ENCODE measurements at places on chromosomes 2 and 18.
A peak's percentile ranks its signal among the peaks of the same experiment; 100 is the strongest.

DNA sequence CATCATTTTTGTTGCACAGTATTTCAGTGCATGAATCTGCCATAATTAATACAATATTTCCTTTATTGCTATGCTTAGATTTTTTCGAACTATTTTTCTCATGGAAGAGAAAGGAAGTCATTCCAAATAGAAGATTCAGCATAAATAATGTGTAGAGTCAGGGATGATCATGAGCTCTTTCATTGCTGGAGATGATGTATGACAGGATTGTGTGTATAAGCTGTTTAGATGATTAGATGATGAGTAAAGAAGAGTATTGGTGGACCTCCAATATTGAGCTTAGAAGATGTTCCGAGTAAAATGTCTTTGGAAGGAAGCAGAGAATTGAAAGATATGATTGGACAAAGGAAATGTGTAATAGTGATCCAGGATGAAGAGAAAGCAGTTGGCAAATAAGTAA, 364.5 kb downstream of the PARD3B start:
- DNase-seq, result peak; percentile 5

GRCh38 chr2:225995796-225996461, 596.4 kb downstream of the NYAP2 start:
- peak; percentile 48 for DNase-seq

DNA sequence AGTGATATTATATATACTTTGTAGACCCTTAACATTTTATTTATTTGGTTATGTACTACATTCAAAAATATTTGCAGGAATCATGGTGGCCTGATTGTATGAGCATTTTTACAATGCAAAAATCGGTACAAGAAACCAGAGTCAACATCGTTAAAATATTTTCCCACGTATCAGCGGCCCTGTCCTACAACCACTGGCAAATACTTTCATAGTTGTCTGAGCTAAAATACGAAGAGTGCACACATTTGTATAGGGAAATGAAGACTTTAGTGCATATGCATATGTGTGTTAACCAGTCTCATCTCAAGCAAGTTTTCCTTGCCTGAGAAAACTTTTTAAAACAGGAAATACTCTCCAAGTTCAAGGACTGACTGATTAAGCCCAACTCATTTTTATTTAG, 35.9 kb downstream of the CCDC102B start:
- DNase-seq, result peak; percentile 13

- DNase-seq, result peak; percentile 48
Observed at GRCh38 chr2:74261204-74261864, 62.9 kb downstream of the MTHFD2 start.

DNA sequence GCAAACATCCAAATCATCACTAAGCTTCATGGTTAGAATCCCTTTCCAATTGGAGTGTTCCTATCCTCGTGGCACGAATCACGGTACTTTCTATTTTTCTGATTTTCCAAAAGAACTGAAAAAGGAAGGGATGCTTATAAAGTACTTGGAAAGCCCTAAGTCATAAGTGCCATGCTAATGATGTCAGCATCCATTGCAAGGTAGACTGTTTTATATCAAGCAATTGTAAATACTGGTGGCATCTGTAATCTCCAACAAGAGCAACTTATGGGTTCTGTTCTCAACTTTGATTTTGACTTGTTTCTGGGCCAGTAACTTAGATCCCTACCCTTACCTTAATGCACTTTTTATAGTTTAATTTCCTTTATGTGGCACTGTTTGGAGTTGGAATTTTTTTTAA, 619.5 kb downstream of the BCL11A start:
- no peak for DNase-seq

- DNase-seq, result no peak
Observed at GRCh38 chr18:45243340-45244110, 371.8 kb upstream of the SLC14A2 start.

DNA sequence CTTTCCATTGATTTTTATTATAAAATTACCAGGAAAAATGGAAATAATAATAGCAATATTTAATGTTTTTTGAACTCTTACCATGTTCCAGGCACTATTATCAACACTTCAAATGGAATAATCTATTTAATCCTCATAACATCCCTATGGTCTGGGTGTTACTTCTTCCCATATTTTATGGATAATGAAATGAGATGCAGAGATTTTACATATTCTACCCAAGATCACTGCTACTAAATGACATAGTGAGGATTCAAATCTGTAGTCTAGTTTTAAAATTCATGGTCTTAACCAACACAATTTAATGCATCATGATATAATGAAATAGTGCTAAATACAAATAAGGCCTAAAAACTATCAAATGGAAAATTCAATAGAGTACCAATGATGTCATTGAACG, 70.4 kb upstream of the COL3A1 start:
- DNase-seq, result no peak

GRCh38 chr2:184599054-184599871, 934 bp downstream of the ZNF804A start:
- DNase-seq, result peak; percentile 6

DNA sequence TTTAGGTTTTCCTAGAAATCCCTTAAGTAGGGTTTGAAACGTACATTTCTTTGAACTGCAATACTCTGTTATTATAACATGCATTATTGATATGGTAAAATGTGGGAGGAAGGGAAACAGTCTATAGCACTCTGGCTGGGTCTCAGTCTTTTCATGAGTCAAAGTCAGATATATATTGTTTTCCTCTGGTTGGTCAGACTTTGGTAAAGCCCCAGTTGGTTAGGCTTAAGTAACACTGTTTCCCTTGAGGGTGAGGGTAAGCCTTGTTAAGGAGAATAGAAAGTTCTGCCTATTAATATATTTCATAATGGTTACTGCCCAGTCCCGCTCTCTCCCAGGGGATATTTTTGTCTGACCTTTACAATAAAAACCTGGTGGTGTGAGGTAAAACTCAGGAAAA, 44.7 kb upstream of the TNP1 start:
- no peak for DNase-seq

DNA sequence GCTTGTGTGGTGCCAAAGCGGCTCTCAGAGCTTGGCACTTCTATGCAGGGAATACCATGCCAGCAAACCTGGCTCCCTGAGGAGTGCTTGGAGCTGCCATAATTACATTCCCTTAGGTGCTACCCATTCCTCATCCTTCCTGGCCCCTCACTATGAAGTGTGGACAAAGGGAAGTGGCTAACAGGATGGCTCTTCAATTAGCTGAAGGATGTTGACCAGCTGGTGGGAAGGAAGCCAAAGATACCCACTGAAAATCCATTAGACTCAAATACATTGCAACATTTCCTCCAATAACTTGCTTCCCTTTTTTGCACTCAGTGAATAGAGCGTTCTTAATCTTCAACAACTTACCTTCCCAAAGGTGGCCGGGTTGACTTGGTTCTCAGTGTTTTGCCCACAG, 8.5 kb downstream of the RFX8 start:
- DNase-seq, result no peak

GRCh38 chr2:181441670-181442069, 15.5 kb upstream of the ITGA4 start:
- no peak for DNase-seq

DNA sequence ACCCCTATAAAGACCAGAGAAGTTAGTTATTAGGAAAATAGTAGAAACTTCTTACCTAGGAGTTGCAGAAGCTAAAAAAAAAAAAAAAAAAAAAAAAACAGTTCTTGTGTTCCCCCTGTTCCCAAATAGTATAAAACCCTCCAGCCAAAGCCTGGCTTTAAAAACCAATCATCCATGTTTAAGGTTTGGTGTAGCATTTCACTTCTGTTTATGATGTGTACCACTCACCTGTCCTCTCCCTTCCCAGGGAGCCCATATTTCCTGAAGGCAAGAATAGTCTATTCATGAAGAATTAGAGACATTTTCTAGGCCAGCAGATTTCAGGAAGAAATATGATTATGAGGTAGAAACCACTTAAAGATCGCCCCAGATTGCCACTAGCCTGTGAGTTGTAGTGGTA, 273.6 kb downstream of the SETBP1 start:
- no peak for DNase-seq

DNA sequence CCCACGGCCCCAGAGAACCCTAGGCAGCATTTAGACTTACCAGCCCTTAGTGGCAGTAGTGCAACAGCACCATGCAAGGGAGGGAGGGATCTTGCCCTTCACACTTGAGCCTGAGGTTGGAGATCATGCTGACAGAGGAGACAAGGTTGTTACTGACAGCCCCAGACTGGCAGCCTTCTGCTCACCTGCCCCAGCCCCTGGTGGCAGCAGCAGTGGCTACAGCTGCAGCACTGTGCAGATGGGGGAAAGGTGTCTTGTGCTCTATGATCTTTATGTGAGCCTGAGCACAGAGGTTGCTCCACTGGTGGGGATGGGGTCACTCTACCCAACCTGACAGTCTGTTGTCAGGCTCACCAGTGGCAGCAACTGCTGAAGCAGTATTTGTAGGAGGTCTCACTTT, 501.2 kb upstream of the LRRTM4 start:
- no peak for DNase-seq

DNA sequence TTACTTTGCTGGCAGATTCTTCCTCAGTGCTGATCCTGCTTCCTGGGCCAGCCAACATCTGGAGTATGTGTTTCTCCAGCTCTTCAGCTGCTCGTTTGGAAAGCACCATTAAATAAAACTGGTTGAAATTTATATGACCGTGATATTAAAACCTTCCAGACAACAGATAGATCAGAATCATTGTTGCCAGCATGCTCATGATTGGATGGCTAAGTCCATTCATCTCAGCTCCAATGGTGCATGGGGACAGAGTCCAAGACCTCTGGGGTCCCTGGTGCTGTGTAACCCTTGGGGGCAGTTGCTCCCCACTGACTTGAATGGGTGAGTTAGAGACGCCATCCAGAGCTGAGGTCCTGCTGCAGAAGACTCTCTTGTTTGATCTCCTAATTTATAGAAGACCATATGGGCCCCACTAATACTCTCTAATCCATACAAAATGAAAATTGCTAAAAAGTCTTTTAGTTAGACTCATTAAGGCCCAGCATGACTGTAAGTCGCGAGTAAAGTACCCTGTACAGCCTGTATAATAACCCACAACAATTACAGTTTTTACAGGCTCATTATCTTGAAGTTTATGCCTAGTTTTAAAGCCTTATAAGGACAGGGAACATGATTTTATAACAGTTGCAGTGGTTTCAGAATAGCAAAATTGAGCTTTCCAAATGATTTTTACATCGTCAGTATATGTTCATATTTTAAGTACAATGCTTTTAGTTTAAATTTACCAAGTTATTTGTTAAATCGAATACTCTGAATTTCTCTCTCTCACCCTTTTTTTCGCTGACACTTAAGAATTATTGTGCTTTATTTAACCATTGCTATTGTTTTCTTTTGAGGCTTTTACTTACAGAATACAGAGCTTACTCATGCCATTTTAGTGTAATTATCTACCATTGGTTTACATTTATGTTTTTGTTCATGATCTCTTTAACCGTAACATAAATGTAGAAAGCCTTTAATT, 60.0 kb downstream of the CABLES1 start:
- DNase-seq, result no peak

- no peak for DNase-seq
Observed at GRCh38 chr2:237763812-237764211, 34.8 kb upstream of the RBM44 start.

DNA sequence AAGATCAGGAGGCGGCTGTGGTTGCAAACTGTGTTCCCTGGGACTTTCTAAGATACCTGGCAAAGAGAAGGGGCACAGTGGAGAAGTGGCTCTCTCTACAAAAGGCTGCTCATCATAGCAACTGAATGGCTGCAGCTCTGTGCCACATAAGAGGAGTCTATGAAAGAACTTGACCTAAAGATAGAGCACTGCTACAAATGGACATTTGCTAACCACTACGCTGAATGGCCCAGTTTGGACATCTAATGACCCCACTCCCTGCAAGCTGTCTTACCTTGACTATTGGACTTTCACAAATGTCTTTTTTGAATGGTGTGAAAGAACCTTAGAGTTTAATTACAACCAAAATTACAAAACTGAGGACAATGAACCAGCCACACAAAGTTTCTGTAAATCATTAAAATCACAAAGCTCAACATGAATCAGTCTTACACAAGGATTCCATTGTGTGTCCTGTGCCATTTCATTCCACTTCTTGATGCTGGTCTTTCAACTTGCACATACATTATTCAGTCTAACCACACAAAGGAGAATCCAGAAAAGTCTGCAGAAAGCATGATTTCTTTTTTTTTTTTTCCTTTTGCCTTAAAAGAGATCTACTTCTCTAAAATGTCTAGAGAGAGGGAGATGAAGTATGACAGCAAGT, 154.0 kb downstream of the LAMA1 start:
- no peak for DNase-seq

DNA sequence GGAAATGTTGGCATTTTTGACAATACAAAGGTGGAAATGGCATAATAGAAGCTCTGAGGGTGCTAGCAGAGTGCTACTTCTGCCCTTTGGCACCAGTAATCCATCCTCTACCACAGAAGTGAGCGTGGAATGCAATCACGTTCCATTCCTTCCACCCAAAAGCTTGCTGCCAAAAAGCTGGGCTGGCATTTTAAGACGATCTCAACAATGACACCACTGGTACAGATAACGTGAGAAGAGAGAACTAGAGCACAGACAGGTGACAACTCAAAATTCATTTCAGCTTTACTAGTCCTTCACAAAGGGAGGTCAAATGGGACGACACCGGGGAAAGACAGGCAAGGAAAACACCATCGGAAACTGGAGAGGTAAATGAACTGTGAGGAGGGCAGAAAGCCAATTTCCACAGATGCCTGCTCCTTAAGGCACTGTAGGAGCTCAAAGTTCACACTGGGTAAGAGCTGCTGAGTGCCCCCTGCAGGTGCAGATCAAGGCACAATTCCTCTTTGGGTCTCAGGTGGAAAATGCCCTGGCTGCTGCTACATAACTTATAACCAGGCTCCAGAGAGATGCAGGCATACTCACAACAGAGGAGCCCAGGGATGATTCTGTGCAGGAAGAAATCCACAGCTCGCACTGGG, 50.7 kb upstream of the RNU4ATAC start:
- no peak for DNase-seq

GRCh38 chr2:181607629-181608590, 49.0 kb downstream of the CERKL start:
- DNase-seq, result no peak

- peak; percentile 3 for DNase-seq
Observed at GRCh38 chr2:14348247-14348646, 284.3 kb upstream of the LRATD1 start.

- peak; percentile 11 for DNase-seq
Observed at GRCh38 chr2:237791977-237792727, 6.4 kb upstream of the RBM44 start.

- no peak for DNase-seq
Observed at GRCh38 chr2:42164046-42164445, 5.1 kb upstream of the EML4 start.

DNA sequence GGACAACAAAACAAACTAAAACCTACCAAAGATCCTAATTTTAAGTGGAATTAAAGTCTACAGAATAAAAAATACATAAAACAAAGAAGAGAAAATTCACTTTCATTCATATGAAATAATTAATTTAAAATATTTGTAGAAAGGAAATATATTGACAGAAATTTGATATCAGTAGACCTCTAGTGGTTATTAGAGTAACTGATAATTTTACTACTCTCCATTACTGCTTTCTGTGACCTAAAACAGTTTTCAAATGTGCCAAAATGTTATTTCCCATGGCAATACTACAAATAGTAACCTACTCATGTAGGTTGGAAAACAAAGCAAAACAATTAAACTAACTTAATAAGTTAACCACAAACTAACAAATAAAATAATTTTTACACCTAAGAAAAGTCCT, 147.1 kb downstream of the NOL4 start:
- DNase-seq, result no peak

- peak; percentile 1 for DNase-seq
Observed at GRCh38 chr2:165406173-165406572, 63.3 kb upstream of the CSRNP3 start.

GRCh38 chr2:48107326-48107925, 201.1 kb upstream of the FBXO11 start:
- DNase-seq, result peak; percentile 95

Data from EL (cell line).